ENCODE measurements at places on chromosomes 12 and 14. TPM values are rescaled to one million over a fixed set of nuclear protein-coding genes. Genes with fewer than 3 reads are reported as not detected.

TULP3 gene
- 13.2 TPM for total RNA-seq

- no peak for DNase-seq
Observed at GRCh38 chr12:104472748-104473147, 16.0 kb downstream of the CHST11 start.

DNA sequence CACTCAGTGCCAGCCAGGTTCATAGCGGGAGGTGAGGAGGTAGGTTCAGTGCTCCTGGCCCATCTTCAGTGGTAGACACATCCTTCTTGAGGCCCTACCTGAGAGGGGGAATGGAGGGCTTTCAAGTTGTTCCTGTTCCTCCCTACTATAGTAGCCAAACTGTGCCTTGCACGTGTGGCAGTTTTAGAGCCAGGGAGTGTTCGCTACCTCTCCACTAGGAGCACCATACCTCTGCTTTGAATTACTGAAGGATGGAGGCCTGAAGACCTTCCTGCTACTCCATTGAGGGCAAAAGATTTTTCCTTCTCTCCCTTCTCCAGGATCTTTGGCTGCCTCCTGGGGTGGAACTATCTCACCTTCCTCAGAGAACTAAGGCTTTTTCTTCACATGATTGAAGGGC lies 5.9 kb upstream of the ALG10 start:
- DNase-seq: no peak

- DNase-seq: no peak
Observed at GRCh38 chr12:49189731-49190716, 1.1 kb upstream of the TUBA1A start.

GRCh38 chr12:75943730-75944096 lies 87.9 kb downstream of the PHLDA1 start:
- no peak for DNase-seq

DNA sequence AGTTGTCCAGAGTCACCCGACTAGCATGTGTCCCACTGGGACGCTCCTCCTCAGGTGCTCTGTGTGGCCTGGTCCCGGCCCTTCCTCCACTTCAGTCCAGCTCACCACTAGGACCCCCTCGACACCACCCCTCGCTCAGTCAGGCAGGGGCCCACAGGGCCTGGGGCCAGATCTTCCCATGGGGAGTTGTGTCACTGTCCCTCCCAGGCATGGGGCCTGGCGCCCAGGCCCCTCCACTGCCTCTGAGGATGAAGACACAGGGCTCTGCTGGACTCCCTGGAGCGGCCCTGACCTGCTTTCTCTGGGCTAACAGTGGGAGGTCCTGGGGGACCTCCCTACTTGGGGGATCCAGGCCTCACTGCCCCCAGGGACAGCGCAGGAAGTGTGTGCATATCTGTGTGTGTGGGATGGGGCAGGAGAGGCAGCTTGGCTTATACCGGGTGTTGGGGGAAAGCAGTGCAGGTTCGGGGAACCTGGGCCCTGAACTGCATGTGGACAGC lies 43.8 kb downstream of the KRT80 start:
- no peak for DNase-seq

SLC6A15 gene
- total RNA-seq: 0.31 TPM

Measured in ureter (tissue), 1 donor.